ENCODE measurements at places on chromosomes 1 and 21.

DNA sequence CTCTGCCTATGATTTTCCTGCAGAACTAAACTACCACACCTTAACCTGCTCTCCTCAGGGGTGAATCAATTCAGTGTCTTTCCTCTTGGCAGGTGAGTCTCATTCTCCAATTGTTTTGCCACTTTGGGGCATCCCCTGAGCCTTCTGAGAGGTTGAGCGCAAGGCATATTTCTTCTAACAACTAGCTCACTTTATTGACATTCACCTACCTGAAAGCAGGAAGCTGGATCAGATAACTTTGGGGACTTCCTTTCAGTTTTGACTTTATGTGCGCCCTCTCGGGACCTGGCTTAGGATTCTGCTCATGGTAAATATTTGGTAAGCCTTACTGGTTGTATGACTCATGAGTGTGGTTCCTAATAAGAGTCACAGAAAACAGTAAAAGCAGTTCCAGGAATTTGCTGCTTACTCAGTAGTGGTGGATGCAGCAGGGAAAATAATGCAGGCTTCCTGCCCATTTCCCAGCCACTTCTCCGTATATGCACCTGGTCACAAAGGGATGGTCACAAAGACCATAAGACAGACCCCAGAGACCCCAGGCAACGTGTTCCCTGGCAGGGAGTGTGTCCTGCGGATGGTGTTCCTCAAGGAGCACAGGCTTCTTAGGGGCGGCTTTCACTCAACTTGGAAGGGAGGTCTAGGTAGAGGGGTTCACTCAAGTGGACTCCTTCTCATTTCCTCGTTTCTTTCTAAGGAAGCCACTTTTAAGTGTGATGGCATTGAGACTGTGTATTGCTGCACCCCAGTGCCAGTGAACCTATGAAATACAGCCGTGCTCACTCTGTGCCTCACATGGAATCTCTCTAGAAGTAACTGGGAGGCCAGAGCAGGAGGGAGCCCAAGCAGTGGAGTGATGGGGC lies 22.0 kb upstream of the BATF3 start:
- no peak for DNase-seq

DNA sequence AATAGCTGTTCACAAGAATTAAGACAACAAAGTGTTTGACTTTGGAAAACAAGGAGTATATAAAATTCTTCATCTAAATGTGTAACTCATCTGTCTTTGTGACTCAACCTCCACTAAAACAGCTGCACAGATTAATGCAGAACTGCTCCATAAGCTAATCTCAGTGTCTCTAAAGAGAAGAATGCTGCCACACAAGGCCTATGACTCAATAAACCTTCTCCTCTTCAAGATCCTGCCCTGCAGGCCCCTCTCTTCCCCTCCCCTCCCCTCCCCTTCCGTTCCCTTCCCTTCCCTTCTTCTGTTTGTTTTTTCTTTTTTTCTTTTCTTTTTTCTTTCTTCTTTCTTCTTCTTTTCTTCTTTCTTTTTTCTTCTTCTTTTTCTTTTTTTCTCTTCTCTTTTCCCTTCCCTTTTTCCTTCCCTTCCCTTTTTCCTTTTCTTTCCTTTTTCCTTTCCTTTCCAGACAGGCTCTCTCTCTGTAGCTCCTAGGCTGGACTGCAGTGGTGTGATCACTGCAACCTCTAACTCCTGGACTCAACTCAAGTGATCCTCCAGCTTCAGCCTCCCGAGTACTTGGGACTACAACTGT lies 1052.8 kb downstream of the BRINP3 start:
- DNase-seq: no peak

DNA sequence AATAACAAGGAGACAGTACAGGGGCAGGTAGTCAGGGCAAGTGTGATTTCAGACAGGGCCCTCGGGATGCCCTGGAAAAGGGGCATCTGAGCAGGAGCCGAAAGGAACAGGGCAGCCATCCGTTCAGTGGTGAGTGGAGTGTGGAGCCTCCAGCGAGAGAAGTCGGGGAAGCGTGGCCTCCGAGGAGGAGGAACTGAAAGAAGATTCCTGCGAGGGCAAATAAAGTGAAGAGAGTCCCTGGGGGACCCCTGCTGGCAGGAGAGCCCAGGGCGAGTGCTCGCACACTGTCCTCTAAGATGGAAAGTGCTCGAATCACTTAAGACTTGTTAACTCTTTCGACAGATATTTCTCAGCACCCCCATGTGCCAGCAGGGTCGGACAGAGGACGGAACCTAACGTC lies 3.5 kb upstream of the UTS2 start:
- DNase-seq: no peak

DNA sequence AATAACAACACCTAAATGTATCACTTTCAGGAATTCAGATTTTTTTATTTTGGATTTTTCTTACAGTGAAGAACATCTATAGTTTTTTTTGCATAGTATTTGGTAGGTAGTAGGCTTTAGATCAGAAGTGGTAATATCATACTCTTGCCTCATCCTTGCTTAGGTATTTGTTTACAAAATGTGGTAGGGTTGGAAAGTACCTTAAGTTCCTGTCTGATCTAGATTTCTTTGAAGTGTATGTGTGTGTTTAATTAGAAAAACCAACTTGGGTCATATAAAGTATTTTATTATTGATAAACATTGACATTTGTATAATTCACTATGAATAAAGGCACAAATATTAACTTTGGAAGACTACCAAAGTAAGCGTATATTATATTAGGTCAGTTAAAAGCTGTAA lies 85.3 kb upstream of the GPR88 start:
- no peak for DNase-seq

- DNase-seq: no peak
Measured at GRCh38 chr21:44298301-44298700, 1.6 kb upstream of the PFKL start.

DNA sequence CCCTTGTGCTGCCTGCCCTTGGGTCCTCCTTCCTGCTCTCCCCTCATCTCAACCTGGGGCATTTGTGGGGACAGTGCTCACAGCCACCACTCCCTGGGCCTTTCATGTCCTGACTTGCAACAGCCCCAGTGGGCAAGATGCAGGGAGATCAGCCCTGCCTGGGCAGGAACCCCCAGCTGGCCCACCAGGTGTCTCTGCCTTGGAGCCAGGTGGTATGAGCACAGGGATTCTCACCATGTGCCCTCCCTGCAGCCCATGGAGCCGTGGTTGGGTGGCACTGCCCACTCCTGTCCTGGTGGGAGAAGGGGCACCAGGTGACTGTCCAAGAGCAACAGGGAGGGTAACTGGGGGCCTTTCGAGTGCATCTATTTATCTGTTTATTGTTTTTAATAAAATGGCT lies 100.4 kb downstream of the AJAP1 start:
- no peak for DNase-seq

DNA sequence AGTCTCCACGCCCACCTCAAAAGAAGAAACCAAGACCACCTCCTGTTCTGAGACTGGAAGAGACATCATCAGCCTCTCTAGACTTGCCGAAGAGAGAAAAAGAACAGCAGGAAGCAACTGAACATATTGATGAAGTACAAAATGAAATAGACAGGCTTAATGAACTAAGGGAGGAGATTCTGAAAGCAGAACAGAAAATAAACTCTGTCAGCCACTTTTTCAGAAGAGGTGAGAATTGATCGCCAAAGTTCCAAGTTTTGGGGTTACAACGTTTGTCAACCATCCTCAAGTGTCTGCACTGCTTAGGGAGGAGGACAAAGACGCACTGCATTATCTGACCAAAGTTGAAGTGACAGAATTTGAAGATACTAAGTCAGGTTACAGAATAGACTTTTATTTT lies 45.6 kb downstream of the ABL2 start:
- no peak for DNase-seq

DNA sequence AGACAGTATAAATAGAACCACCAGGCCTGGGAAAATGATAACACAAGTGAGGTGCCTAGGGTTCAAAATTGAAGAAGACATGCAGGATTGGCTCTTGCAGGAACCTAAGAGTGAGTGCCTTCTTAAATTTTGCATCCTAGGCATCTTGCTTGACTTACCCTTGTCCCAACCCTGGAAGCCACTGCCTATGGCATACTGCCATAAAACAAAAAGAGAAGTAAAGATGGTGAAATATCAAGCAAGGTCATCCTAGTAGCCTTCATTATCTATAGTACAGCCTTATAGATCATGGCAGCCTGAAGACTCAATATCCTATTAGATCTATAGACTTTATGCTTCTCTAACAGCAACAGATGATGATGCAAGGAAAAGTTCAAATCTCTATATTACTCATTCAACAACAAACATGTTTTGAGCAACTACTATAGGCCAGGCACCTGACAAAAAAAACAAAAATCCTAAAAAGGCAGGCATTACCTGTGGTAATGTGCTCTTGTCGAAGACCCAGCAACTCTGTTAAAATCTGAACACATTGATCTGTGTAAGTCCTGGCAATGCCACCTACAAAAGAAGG lies 6.3 kb downstream of the AP4B1 start:
- no peak for DNase-seq

GRCh38 chr1:169618367-169618766 lies 11.6 kb downstream of the SELP start:
- no peak for DNase-seq

GRCh38 chr1:219812086-219812485 lies 116.3 kb downstream of the SLC30A10 start:
- no peak for DNase-seq

GRCh38 chr1:15184436-15185241 lies 31.1 kb downstream of the TMEM51 start:
- no peak for DNase-seq

- no peak for DNase-seq
Measured at GRCh38 chr1:59689730-59690129, 125.0 kb upstream of the HOOK1 start.

DNA sequence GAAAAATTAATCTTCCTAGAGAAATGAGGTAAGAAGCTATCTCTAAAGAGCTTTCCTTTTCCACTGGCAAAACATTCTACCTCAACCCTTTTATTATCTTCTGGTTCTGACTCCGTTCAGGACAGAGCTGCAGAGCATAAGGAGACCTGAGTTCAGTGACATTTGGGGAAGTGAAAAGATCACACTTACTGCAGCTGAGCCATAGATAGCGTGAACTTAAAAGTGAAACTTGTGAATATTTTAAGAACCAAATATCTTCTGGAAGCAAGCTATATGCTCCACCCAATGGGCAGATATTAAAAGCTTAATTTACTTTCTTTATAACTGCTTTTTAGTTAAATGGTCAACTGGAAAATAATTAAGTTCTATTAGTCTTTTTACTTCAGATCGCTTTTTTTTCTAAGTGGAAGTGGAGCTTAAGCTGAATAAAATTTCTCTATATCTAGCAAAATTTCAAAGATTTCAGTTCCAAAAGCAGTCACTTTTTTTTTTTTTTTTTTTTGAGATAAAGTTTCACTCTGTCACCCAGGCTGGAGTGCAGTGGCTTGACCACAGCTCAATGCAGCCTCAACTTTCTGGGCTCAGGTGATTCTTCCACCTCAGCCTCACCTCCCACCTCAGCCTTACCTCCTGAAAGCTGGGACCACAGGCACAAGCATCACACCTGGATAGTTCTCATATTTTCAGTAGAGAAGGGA lies 11.9 kb downstream of the PTPN22 start:
- DNase-seq: no peak

DNA sequence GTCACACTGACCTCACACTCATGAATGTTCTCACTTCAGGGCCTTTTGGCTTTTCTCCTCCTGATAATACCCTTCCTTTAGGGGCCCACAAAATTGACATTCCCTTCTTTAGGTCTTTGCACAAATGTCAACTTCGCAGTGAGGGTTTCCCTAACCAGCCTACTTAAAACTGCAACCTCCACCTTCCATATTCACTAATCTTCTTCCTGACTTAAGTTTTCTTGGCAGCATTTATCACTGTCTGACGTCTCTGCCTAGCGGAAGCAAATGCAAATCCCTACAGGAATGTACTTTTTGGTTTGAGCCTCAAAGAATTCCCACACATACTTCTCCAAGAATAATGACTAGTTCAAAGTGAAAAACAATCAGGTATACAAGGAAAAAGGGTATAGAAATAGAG lies 32.8 kb downstream of the INTS7 start:
- no peak for DNase-seq

DNA sequence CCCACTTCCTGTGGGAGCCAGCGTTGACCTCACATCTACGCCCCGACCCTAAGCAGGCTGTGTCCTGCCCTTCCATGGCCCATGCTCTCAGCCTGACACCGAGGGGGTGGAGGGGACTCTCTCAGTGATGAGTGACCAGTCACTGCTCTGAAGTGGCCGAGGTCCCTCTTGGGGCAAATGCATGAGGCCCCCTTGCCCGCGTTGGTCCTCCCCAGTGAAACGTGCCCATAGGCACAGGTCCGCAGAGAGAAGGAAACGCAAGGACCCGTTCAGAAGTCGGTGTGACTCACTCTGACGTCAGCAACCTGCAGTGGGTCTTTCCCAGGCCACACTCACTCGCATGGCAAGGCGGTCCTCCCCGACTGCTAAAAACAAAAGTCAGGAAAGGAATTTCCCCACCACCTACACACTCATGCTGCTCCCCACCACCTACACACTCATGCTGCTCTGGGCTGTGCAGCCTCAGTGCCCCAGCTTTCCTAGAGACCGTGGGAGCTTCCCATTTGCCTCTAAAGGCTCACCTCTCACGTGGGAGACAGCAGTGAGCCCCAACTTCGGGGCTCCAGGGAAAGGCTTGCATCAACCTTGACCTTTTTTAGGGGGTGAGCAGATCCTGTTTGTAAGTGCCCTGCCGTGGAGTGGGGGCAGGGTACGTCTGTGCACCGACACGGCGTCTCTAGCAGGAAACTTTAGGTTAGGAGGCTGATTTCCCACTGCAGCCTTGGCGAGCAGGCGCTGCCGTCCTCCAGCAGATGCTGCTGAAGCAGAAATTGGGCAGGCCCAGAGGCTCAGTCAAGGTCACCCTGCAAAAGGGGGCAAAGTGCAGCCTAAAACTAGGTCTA lies 11.4 kb downstream of the UBASH3A start:
- DNase-seq: no peak

DNA sequence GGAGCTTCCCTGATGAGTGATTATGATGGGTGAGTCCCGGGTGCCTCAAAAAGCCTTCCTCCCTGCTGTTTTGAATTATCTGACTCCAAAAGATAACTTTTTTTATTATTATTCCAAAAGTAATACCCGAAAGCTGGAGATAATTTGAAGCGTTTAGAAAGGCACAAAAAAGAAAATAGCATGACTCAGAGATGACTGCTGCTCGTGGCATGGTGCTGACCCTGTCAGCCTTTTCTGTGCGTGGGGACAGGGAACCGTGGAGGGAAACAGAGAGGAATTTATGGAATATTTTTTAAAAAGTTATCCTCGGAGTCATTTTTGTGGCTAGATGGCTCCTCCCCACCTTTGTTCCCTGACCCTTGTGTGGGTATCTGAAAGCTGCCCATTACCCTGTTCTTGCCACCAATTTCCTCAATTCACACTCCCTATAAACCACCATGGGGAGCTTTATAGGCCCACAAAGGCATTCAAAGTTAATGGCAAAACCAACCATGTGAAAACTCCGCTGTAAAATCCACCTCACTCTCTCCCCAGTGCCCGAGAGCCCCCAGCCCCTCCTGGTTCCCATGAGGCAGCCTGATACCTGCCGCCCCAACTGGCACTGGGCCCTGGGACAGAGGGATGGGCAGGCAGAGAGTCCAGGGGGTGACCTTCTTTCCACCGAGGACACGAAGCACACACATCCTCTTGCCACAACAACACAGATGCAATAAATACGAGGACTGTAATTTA lies 37.5 kb downstream of the IGSF21 start:
- no peak for DNase-seq
